Activated naive CD8-positive, alpha-beta T cell treated with anti-CD3 and anti-CD28 coated beads for 36 hours (primary cell): ENCODE measurements at places on chromosomes 16 and 17. TPM values are rescaled to one million over a fixed set of nuclear protein-coding genes. Genes with fewer than 3 reads are reported as not detected.

Gene EFNB3
- total RNA-seq, result not detected

Gene CRYM
- not detected for total RNA-seq

Gene MYOCD
- not detected for total RNA-seq

Gene C1QTNF8
- not detected for total RNA-seq

Gene HP
- total RNA-seq, result not detected

Gene HIGD1B
- not detected for total RNA-seq

Gene MYH2
- total RNA-seq, result not detected

Gene PRPSAP1
- total RNA-seq, result 30.9 TPM

- no peak overlapping the region for H3K27ac ChIP-seq
- no peak for DNase-seq
Observed at GRCh38 chr16:84759906-84760305, 59.9 kb upstream of the CRISPLD2 start.

- H3K4me1 ChIP-seq, result peaks cover 9% of the 10 kb centered on the region
- DNase-seq, result no peak
- peaks cover 10% of the 10 kb centered on the region for H3K36me3 ChIP-seq
- H3K27ac ChIP-seq, result no peak overlapping the region
Observed at GRCh38 chr17:54983260-54983659, 14.7 kb downstream of the STXBP4 start.

- peak; percentile 54 for DNase-seq
- H3K4me1 ChIP-seq, result peaks cover 19% of the 10 kb centered on the region
- H3K36me3 ChIP-seq, result peaks cover 14% of the 10 kb centered on the region
- H3K4me3 ChIP-seq, result peak within 1 kb of the TSS; percentile 99
- no peaks in the 10 kb centered on the region for H3K27me3 ChIP-seq
Observed at GRCh38 chr17:21042458-21043295, at the start of gene USP22. Gene USP22 (minus strand): TSS chr17:21043011. CDS start chr17:21042835, 176 bp downstream.

- no peak for DNase-seq
- no peak overlapping the region for H3K4me3 ChIP-seq
- peaks cover 24% of the 10 kb centered on the region for H3K4me1 ChIP-seq
- H3K27me3 ChIP-seq, result no peaks in the 10 kb centered on the region
- H3K36me3 ChIP-seq, result peaks cover 15% of the 10 kb centered on the region
Observed at GRCh38 chr17:57620576-57620975, 124.5 kb downstream of the CCDC182 start.

- H3K36me3 ChIP-seq, result no peaks in the 10 kb centered on the region
- H3K4me1 ChIP-seq, result peaks cover 8% of the 10 kb centered on the region
- peaks cover 5% of the 10 kb centered on the region for H3K27me3 ChIP-seq
- peak; percentile 42 for DNase-seq
- peak overlapping the region; percentile 74 for H3K4me3 ChIP-seq
Observed at GRCh38 chr16:14301169-14302030, 230.3 kb downstream of the MRTFB start.

DNA sequence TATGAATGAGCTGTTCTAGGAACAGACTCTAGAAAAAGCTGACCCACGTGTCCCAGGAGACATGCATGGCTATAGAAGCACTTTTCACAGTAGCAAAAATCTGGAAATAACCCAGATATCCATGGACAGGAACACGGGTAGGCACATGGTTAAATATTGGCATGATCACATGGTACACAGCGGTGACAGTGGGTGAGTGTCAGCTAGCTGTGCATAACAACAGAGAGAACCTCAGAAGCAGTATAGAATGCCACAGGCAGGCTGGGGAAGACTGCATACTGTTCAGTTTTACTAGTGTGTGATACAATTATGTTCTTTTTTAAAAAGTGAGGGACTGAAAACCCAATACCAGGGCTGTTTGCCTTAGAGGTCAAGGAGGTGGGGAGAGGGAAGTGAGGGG lies 31.4 kb downstream of the EPN2 start:
- H3K27me3 ChIP-seq, result peaks cover 12% of the 10 kb centered on the region
- no peak for DNase-seq
- no peak overlapping the region for H3K4me3 ChIP-seq
- no peak overlapping the region for H3K27ac ChIP-seq

DNA sequence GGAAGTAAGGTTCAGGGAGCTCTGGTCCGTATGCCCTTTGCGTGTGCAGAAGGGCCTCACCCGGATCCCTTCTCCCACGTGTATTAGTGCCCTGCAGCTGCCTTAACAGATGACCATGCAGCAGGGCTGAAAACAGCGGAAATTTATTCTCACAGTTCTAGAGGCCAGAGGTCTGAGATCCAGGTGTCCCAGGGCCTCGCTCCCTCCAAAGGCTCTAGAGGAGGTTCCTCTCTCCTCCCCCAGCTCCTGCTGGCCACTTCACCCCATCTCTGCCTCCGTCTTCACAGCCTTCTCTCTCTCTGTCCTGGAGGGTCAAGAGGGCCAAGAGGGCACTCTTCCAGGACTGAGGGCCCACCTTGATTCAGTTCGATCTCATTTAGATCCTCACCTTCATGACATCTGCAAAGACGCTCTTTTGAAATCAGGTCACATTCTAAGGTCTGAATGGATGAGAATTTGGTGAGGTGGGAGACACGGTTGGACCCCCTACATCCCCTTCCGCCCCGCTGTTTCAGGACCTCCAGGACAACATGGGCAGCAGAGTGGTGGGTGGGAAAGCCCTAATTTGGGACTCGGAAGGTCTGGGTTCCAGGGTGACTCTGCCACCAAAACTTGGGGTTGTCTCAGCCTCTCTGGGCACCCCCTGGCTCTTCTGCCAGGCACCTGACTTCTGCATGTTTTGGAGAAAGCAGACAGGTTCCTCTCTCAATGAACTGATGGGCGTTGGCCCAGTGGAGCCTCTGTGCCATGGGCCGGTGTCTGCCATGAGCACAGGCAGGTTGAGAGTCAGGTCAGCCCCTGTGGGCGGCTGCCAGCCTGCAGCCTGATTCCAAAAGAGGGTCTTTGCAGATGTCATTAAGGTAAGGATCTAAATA lies 361.2 kb downstream of the SEC14L1 start:
- no peak overlapping the region for H3K4me3 ChIP-seq
- no peaks in the 10 kb centered on the region for H3K4me1 ChIP-seq
- DNase-seq, result no peak

GRCh38 chr16:29678691-29679267 lies at the start of gene QPRT:
Gene QPRT (plus strand): TSS chr16:29679180. CDS start chr16:29679198, 18 bp downstream.
- H3K27ac ChIP-seq, result peak within 1 kb of the TSS; percentile 75
- no peaks in the 10 kb centered on the region for H3K36me3 ChIP-seq
- DNase-seq, result no peak
- peaks cover 20% of the 10 kb centered on the region for H3K4me1 ChIP-seq
- peak within 1 kb of the TSS; percentile 54 for H3K4me3 ChIP-seq

GRCh38 chr17:7095625-7096024 lies 15.6 kb upstream of the CLEC10A start:
- no peak overlapping the region for H3K4me3 ChIP-seq
- H3K36me3 ChIP-seq, result no peaks in the 10 kb centered on the region
- H3K27me3 ChIP-seq, result peaks cover 3% of the 10 kb centered on the region
- no peak overlapping the region for H3K27ac ChIP-seq

- H3K4me1 ChIP-seq, result no peaks in the 10 kb centered on the region
- H3K27ac ChIP-seq, result no peak overlapping the region
- H3K36me3 ChIP-seq, result no peaks in the 10 kb centered on the region
- no peak overlapping the region for H3K4me3 ChIP-seq
Observed at GRCh38 chr16:77585379-77586251, 136.7 kb upstream of the NUDT7 start.

DNA sequence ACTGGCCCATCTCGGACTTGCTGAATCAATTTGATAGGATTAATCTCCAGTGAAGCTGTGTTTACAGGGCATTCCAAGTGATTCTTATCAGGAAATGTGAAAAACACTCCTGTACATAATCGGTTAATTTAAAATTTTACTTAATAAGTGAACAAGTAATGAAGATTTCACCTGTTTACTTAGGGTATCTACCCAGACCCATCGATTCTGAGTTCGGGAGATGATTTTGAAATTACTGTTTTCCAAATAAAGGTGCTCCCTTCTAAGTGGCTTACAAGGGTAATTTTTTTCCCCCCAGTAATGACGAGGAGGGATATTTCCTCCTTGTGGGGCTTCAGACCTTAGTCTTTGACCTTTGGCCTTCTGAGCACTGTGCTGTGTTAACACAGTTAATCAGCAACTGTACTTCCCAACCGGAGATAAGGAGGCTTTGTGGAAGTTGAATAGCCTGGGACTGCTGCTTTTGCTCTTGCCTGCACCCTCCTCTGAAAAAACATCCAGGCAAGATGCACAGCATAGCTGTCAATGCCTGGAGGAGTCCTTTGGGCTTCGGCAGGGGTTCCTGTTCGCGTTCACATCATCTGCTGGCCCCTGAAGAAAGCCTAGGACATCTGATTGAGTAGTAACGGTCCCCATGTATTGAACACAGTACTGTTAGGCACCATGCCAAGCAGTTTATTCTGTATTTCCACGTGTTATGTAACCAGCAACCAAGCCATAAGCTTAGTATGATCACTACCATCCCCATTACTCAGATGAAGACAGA lies 1.8 kb downstream of the FAHD1 start:
- DNase-seq, result no peak
- H3K27ac ChIP-seq, result no peak overlapping the region
- H3K36me3 ChIP-seq, result peaks cover 3% of the 10 kb centered on the region

GRCh38 chr17:32256012-32256700 lies 9.5 kb upstream of the RHBDL3 start:
- no peaks in the 10 kb centered on the region for H3K4me1 ChIP-seq
- no peak for DNase-seq
- no peak overlapping the region for H3K27ac ChIP-seq
- peaks cover 20% of the 10 kb centered on the region for H3K27me3 ChIP-seq
- H3K36me3 ChIP-seq, result no peaks in the 10 kb centered on the region

DNA sequence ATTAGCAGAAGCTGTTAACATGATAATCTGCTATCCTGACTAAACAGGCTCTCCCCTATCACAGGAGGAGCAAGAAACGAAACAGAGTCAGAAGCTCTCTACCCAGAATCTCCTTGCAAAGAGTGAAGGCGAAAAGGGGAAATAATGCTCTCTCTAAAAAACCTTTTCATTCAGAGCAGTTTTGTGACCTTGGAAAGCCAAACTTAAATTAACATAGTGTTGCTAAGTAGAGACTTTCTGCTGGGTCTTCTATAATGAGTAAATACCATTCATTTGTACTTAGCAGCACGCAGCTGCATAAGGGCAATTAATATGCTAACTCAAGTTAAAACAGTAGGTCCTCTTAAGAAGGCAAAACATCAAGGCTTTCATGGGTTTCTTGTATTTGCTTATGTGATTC lies 101.7 kb upstream of the GPR139 start:
- no peak overlapping the region for H3K27ac ChIP-seq
- H3K4me3 ChIP-seq, result no peak overlapping the region
- no peak for DNase-seq
- no peaks in the 10 kb centered on the region for H3K36me3 ChIP-seq
- no peaks in the 10 kb centered on the region for H3K4me1 ChIP-seq
- no peaks in the 10 kb centered on the region for H3K27me3 ChIP-seq

- H3K27me3 ChIP-seq, result peaks cover 9% of the 10 kb centered on the region
- no peaks in the 10 kb centered on the region for H3K4me1 ChIP-seq
- no peak overlapping the region for H3K4me3 ChIP-seq
Observed at GRCh38 chr17:44599298-44600175, 42.3 kb downstream of the FZD2 start.

DNA sequence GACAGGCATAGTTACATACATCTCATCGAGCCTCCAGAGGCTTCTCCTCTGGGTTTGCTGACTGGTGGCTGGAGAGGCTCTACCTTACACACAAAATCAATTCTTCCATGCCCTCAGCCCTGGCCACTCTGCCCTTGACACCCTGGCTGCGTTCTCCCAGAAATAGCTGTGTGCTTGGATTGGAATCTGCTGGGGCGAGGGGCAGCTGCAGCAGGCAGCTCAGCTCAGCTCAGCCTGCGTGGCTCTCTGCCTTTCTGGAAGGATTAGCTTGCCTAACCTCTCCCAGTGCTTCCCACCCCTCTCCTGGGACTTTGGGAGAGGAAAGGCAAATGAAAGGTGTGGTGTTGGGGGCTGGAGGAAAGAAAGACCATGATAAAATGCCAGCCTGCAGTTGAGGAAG lies 216.1 kb downstream of the ENGASE start:
- H3K27me3 ChIP-seq, result peaks cover 34% of the 10 kb centered on the region
- DNase-seq, result no peak
- H3K4me1 ChIP-seq, result no peaks in the 10 kb centered on the region
- H3K27ac ChIP-seq, result no peak overlapping the region
- no peak overlapping the region for H3K4me3 ChIP-seq
- no peaks in the 10 kb centered on the region for H3K36me3 ChIP-seq

DNA sequence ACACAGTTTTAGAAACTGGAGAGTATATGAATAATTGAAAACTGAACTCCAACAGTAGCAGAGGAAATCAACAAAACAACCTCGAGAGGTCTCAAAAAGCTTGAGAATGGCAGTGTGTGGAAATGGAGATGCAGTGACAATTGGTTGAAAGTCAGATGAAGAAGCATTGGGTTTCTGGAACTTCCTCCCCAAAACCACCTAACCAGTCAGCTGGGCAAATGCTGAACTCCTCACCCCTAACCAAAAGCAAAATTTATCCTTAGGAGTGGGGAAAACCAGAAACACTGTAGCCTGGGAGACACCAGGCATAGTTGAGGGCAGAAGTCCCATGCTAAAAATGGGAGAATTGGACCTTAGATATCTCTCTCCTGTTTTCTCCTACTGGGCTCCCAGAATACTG lies 109.9 kb downstream of the TANC2 start:
- no peak overlapping the region for H3K27ac ChIP-seq
- H3K36me3 ChIP-seq, result no peaks in the 10 kb centered on the region
- no peaks in the 10 kb centered on the region for H3K27me3 ChIP-seq
- H3K4me3 ChIP-seq, result no peak overlapping the region
- peaks cover 18% of the 10 kb centered on the region for H3K4me1 ChIP-seq
